ENCODE measurements at places on chromosomes 3 and 15. TPM values are rescaled to one million over a fixed set of nuclear protein-coding genes. Genes with fewer than 3 reads are reported as not detected.

CTXN2 gene
- not detected for total RNA-seq

TRAIP gene
- total RNA-seq = 2.4 TPM

MRAS gene
- total RNA-seq = 80.7 TPM

ZPLD1 gene
- total RNA-seq = under 0.01 TPM

CYP8B1 gene
- not detected for total RNA-seq

DUOX1 gene
- total RNA-seq = under 0.01 TPM

- no peak for DNase-seq
Observed at GRCh38 chr3:32432045-32432710, 40.5 kb downstream of the CMTM7 start.

DNA sequence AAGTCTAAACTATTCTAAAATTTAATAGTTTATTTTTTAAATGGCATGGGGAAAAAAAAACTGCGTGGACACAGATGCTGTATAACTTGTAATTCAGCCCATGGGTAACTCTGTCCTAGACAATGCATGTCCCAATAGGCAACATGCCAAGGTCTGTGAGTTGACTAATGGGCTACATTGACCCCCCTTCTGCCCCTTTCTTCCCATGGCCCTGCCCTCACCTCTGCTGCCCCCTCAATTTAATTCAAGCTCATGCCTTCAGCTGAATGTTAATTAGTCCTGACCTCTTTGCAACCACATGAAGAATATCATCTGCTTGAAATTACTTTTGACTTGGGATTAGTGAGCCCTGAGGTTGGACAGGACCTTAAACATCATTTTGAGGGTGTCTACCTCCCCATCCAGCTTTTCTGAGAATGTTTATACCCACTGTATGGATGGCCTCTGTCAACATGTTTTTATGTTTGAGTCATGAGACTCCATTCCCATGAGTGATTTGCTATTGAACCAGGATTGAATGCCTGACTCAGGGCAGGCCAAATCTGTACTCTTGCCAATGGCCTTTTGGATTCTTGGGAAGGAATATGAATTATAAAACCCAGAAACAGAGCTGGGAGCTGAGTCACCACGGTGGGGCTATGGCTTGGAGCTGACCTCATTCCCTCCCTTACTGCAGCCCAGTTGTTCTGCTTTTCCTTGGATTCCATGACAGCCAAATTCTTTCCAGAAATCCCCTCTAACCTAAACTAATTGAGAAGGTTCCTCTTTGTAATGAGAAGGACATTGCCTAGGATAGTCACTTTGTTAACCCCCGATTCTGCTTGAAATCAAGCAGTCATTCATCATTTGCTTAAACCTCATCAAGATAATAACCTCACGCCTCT lies 33.5 kb upstream of the PDE8A start:
- peak; percentile 96 for DNase-seq

DNA sequence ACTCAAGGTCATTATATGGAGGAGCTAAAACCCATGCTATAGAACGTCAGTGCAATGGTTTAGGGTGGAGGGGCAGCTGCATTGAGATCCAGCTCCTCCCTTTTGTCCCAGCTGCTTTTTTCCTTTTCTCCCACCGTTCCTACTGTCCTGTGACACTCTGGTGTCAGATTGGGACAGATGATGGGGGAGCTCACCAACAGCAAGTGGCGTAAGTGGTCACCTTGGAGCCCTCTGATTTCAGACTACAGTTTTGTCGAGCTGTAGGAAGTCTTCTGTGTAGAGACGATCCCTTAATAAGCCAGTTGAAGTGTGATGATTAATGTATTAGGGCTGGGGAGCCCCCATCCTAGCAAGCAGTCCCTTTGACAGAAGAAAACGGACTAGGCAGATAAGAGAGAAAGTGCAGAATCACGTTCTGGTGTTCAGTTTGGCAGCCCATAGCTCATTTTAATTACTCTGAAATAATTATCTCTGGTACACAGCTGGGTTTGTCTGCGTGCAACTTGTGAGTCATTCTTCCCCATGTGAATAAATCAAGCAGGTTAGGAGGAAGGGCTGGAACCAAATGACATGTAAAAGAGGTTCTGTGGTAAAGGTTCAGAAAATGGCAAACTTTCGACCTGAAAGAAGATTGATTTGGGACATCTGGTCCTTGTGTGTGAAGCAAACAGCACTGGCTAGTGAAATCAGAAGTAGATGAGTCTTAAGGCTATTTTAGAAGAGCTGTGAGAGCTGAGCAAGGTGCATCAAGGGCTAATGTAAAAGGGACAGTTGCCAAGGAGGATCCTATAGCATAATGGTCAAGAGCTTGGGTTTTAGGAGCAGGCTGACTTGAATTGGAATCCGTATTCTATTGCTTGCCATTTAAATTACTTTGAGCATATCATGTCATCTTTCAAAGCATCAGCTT lies 241.4 kb downstream of the EDEM1 start:
- DNase-seq = peak; percentile 26

DNA sequence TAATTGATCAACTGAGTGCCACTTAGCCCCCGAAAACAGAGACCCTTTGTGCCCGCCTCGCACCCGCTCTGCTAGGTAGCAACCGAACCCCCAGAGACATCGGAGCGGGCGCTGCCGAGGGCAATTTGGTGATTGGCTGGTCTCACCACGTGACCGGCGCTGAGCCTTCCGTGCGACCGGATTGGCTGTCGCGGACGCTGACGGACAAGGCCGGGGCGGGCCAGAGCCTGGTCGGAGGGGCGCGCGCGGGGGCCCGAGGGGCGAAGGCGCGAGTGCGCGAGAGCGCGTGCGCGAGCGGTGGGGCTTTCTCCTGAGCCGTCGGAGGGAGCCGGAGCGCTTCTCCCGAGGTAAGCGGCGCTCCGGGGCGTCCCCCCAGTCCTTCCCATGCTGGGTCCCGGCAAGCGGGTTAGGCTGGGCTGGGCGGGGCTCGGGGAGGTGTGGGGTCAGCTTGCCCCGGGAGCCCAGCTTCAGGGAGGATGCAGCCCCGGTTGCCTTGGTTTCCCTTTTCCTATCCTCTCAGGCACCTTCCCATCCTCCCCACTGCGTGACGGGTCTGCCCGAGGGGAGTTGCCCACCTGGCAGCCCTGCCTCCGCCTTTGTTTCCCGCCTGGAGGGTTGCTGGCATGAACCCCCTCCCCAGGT lies at the start of gene TMEM108:
Gene TMEM108 (plus strand): TSS at position 303 of the 642 bp plus-strand sequence.
- peak; percentile 91 for DNase-seq

DNA sequence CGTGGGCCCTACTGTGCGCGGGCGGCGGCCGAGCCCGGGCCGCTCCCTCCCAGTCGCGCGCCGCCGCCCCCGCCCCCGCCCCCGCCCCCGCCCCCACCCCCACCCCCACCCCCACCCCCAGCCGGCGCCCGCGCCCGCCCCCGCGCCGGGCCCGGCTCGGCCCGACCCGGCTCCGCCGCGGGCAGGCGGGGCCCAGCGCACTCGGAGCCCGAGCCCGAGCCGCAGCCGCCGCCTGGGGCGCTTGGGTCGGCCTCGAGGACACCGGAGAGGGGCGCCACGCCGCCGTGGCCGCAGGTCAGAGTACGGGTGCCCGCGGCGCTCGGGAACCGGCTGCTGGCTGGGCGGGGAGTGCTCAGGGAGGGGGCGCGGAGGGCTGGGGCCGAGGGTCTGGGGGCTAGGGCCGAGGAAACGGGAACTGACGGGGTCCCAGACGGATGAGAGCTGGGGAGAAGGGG lies 1.1 kb upstream of the PPARG start:
- DNase-seq = peak; percentile 91

- DNase-seq = no peak
Observed at GRCh38 chr15:92268900-92269299, 124.8 kb upstream of the ST8SIA2 start.

GRCh38 chr3:40350529-40350928 lies 36.5 kb upstream of the ENTPD3 start:
- DNase-seq = no peak

DNA sequence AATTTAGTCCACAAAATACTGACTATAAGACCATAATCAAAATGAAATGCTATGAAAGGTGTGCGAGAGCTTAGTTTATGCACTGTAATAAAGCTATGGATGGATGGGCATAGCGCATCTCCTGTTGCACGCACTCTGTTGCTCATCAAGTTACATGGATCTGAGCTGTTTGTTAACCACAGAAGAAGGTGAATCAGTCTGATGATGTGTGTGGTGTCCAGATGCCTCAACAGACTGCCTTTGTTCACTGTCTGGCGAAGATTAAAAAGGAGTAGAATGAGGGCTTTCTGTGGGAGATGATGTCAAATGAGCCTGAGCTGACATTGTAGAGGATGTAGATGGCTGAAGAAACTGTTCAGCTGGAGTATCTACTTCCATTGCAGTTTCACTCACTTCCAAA lies 36.1 kb downstream of the NSMCE3 start:
- no peak for DNase-seq

All from osteoblast (primary cell).